ENCODE measurements at places on chromosomes 4 and X.

- DNase-seq: no peak
Measured at GRCh38 chr4:124863040-124863545, 150.6 kb upstream of the ANKRD50 start.

DNA sequence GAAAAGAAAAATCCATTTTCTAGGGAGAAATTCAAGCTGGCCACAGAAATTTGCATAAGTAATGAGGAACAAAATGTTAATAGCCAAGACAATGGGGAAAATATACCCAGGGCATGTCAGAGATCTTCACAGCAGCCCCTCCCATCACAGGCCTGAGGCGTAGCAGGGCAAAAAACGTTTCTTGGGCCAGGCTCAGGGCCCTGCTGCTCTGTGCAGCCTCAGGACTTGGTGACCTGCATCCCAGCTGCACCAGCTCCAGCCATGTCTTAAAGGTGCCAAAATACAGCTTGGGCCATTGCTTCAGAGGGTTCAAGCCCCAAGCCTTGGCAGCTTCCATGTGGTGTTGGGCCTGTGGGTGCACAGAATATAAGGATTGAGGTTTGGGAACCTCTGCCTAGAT, 32.1 kb upstream of the TMPRSS11B start:
- DNase-seq: no peak

DNA sequence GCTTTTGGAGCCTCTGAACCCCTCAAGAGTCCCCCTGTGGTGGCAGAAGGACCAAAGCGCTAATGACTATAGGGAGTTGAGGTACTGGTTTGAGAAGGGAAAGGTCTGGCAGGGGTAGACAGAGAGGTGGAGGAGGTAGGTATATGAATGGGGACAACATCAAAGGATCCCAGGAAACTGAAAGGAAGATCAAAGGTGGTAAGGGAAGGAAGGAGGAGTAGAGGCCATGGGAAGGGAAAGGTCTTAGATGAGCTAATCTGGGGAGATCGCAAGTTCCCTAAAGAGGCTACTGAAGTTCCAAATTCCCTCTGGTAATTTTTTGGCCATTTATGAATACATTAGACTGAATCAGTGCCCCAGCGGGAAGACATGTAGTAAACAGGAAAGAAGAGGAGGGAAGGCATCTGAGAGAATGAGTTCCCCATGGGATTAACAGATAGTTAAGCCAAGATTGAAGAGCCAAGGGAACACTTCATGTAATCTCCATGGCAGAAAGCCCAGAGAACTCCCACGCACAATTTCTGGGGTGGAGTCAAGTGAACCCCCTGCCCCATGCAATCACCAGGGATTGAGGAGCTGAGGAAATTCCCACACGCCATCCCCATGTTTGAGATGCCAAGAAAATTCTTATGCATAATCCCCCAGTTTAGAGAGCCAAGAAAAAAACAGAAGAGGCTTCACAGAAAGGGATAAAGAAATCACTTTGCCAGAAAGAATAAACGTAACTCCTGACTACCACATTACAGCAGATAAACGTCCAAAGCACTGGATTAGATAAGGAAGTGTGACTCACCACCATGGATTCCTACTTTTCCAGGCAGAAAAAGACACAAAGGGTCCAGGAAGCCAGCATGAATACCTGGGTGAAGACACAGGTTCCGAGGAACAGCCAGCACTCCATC, 25.8 kb downstream of the ZNF630 start:
- peak; percentile 62 for DNase-seq

- no peak for DNase-seq
Measured at GRCh38 chrX:38860106-38861013, 59.1 kb downstream of the MID1IP1 start.

GRCh38 chr4:23327120-23327519, 562.7 kb downstream of the PPARGC1A start:
- DNase-seq: peak; percentile 30

DNA sequence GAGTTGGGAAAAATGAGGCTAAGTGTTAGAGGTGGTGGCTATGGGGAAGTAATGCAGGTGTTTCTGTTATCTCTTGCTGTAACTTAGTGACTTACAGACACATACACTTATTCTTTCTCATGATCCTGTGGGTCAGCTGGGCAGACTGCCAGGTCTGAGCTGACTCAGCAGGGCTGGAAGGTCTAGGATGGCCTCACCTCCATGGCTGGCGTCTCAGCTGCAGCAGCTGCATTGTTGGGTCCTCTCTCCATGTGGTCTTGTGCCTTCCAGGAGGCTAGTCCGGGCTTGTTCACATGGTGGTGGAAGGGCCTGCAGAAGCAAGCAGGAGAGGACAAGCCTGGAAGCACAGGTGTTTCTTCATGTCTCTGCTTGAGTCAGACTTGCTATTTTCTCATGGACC, 172.7 kb downstream of the NHS start:
- peak; percentile 99 for DNase-seq

GRCh38 chr4:114926583-114926982, 186.8 kb downstream of the NDST4 start:
- no peak for DNase-seq

- peak; percentile 91 for DNase-seq
Measured at GRCh38 chr4:153189016-153189801, 15.0 kb upstream of the TRIM2 start.

DNA sequence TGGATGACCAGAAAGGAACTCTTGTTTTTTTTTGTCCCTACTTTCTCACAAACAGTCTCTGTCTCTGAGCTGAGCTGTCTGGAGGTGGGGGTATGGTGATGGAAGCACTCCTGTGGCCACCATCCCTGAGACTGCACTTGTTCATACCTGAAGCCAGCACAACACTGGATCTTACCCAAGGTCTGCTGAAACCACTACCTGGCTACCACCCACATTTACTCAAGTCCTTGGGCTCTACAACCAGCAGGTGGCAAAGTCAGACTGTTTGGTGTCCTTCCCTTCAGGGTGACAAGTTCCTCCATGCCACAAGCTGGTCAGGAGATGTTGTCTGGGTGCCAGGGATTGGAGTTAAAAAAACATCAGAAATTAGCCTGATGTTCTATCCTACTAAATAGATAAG, 89.7 kb downstream of the NEXMIF start:
- no peak for DNase-seq

DNA sequence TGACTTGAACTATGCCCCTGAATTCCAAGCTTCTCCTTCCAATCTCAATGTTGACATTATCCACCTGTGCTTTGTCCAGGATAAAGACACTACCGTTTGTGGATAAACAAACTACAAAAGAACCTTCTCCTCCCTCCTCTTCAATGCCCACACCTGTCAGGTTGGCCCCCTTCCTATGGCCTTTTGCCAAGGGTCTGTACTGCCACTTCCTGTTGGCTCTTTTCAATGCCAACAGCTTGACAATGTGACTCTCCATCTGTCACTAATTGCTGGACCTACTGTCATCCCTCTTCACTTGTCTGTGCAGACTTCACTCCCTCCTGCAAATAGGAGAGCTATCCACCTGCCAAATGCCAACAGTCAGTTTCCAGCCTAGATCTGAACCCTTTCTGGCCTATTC, 35.8 kb upstream of the MID1 start:
- no peak for DNase-seq

DNA sequence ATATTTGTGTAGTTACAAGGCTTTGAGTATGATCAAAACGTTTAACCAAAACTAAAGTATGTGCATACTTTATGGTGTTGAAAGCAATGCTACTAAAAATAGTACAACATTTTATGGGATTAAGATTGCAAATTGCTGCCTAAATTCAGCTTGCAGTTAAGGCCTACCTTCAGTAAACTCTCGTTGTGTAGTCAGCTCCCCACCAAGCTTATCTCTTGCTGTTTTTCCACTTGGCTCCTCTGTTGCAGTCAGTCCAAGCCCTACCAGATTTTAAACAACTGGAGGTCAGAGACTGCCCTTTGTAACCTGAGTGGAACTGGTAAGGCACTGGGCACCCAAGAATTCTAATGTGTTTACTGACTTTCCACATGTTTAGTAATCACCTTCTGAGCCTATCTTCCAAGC, 25.7 kb downstream of the AFF1 start:
- DNase-seq: no peak

- DNase-seq: peak; percentile 13
Measured at GRCh38 chrX:77564823-77565222, 117.6 kb downstream of the FGF16 start.

DNA sequence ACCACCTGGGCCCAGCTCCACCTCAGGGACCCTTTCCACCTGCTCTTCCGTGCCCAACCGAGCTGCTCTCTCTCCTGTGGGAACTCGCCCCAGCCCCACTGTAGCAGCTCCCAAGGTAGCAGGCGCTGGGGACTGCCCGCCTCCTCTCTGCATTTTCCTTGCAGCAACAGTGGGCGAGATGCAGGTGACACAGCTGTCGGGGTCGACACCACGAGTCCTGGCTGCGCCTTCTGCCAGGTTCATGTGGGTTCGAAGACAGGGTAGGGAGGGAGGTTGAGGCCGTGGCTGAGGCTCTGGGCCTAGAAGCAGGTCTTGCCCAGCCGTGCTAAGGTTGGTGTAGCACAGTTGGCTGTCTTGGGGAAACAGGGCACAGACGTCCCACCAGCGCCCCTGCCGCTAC, 245.2 kb upstream of the FSTL5 start:
- no peak for DNase-seq

GRCh38 chrX:76029385-76029784, 143.5 kb upstream of the PBDC1 start:
- DNase-seq: no peak

- peak; percentile 84 for DNase-seq
Measured at GRCh38 chrX:67780694-67781109, 236.9 kb downstream of the AR start.

DNA sequence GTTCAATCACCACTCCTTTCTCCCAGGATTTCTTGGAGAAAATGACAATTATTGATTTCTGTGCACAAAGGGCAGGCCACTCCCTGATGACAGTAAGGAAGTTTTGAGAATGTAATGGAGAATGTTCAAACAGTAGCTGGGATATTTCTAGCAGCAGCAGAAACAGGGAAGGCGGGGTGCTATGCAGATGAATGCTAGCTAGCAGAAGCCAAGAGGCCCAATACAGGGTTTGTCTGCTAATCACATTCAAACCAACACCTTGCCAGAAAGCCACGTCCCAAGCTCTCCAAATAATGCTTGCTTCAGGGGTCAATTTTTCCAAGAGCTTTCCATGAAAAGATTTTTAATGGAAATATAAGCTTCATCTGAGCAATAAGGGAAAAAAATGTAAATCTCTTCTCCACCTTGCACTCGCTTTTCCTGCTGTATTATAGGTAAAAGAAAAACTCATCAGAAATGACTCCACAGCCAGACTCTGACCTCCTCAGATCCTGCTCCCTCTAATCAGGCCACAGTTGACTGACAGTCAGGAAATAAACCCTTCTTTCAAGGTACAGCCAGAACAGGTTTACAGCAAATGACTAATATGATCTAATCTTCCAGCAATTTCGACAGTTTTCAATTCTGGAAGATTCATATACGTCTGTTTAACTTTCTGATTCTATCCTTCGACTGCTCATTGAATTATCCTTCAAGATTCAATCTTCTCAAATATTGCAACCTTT, 84.7 kb upstream of the PCDH19 start:
- no peak for DNase-seq

GRCh38 chr4:26533685-26534084, 43.4 kb upstream of the CCKAR start:
- DNase-seq: no peak

DNA sequence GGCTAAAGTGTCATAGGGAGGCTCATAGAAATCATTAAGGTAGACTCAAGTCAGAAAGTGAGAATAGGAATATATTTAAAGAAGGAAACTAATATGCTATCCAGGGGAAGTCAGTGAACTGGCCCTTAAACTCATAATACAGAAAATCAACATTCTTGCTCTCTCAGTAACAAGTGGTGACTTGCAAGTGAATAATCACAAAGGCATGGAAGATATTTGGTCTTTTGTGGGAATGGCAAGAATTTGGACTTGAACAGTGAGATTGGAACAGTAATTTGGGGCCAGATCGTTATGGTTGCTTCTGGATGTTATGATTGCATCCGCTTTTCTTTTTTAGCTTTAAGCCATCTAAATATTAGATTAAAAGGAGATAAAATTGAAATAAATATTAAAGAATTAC, 103.8 kb downstream of the TBC1D19 start:
- peak; percentile 74 for DNase-seq

- DNase-seq: no peak
Measured at GRCh38 chrX:7115557-7115956, 32.0 kb upstream of the STS start.

- peak; percentile 9 for DNase-seq
Measured at GRCh38 chrX:152637649-152638442, at the start of gene GABRQ. GABRQ (plus strand) TSS chrX:152637895; CDS start chrX:152638203, 308 bp downstream.

DNA sequence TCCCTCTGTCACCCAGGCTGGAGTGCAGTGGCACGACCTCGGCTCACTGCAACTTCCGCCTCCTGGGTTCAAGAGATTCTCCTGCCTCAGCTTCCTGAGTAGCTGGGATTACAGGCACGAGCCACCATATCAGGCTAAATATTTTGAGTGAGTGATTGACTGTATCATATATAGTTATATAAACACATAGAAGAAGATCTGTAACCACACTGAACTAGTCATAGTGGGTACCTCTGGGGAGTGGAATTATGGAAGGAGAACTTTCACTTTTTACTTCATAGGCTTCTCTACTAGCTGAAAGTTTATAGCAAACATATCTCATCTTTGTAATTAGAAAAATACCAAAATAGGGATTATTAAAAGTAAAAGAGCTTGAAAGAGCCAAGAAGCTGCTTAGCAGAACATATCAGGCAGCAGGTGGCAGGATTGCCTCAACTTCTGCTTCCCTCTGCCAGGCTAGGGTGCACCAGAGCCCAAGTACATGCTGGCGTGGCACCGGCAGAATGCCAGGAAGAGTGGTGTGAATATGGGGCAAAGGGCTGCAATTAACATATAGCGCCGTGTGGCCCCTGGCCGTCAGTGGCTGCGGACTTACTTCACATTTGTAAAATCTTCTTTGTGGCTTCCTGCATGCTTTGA, 39.5 kb upstream of the CD40LG start:
- DNase-seq: peak; percentile 31

DNA sequence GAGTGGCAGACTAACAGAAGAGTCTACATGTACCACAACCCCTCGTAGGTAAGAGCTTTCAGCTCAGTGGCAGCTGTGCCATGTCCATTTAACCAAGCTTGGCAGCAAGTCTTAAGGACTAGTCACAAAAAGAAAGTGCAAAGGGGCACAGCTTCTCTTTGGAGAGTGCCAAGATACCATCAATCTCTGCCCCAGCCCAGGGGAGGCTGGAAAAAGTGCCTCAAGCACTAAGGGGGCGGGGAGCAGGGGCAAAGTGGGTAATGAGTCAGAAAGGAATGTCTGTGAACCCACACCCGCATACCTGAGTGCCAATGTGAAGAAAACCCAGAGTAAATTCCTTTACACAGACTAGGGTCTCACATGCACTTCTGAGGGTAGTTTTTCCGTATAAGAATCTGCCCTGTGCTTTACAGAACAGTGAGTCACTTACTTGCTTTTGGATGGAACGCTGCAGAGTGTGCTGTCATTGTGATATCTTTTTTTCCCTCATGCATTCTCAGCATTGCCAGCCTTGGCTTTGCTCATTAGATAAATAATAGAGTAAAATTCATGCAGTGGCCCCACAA, 219.8 kb downstream of the ZNF674 start:
- DNase-seq: peak; percentile 98

DNA sequence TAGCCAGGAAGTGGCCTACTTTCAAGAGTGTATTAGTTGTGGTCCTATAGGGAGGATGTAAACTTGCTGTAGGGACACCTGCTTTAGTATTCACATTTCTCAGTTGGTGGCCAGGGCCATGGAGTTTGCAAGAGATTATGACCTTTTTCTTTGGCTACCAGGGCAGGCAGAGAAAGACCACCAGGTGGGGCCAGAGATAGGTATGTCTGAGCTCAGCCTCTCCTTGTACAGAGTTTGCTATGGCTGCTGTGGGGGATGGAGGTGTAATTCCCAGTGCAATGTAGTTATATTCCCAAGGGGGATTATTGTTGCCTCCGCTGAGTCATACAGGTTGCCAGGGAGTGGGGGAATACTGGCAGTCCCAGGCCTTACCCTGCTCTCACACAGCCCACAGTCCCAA, 26.3 kb upstream of the DACH2 start:
- DNase-seq: no peak
